CD4-positive, alpha-beta T cell treated with Interleukin-4 for 1 hour (primary cell): ENCODE measurements at places on chromosomes 13 and 19.

GRCh38 chr13:32914686-32915085 is 101.5 kb upstream of the KL start:
- DNase-seq: no peak

GRCh38 chr19:50449236-50449899 is 16.7 kb downstream of the MYBPC2 start:
- DNase-seq: no peak

DNA sequence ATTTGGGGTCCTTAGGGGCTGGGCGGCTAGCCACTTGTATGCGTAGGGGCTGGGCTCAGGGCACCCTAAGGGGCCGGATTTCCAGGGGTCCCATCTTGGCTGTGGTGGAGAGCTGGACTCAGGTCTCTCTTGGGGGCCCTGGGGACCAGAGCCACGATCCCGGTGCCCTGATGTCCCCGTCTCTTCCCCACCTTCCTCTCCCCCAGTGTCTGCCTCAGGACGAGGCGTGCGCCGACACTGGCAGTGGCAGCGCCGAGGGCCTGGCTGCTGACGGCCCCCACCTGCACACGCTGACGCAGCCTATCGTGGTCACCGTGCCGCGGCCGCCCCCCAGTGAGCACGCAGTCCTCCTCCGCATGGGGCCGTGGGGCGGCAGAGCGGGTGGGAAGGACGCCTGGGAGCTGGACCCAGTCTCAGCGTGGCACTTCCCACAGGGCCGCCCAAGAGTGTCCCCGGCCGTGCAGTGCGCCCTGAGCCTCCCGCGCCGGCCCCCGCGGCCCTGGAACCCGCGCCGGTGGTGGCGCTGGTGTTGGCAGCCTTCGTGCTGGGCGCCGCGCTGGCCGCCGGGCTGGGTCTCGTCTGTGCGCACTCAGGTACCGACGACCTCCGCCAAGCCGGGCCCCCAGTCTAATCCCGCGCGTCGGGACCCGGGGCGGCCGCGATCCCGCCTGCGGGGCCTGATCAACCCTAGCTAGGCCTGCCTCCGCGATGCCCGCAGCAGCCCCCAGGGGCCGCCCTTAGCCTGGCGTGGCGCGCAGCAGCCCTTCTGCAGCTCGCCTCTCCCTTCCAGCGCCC is 2.7 kb upstream of the SNAPC2 start:
- peak; percentile 61 for DNase-seq

DNA sequence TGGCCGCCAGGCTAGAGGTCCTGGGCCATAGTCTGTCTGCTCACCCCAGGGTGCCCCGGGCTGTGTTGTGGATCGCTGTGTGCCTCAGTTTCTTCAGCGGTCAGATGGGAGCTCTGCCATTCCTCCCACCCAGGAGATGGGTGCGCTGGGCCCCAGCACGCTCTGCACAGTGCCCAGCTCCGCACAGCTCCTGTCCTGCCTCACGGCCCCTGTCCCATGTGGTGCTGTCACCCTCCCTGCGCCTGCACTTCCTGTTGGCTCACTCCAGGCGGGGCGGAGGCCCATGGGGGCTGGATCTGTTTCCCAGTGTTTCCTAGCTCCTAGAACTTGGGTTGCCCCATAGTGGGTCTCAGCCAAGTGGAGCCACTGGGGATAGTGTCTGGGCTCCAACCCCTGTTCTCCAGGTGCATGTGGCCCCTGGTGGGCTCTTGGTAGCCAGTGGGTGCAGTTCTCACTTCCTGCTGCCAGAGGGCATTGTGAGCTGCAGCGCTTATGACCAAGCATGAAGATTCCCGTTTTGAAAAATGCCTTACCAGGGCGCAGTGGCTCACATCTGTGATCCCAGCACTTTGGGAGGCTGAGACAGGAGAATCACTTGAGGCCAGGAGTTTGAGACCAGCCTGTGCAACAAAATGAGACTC is 69.8 kb downstream of the KDM4B start:
- no peak for DNase-seq

DNA sequence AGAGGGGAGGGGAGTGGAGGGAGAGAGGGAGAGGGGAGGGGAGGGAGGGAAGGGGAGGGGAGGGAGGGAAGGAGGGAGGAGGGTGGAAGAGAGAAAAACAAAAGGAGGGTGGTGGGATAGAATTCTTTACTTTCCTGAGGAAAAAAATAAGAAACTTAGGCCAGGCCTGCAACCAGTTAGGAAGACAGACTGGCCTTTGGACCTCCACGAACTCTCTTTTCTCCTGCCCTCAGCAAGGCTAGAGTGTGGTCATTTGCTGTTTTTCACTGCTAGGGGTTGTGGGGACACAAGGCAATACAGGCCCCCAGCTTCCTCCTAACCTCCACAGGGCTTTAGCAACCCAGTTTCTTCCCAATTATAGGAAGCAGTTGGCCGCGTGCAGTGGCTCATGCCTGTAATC is 4.2 kb downstream of the CCDC8 start:
- DNase-seq: no peak

DNA sequence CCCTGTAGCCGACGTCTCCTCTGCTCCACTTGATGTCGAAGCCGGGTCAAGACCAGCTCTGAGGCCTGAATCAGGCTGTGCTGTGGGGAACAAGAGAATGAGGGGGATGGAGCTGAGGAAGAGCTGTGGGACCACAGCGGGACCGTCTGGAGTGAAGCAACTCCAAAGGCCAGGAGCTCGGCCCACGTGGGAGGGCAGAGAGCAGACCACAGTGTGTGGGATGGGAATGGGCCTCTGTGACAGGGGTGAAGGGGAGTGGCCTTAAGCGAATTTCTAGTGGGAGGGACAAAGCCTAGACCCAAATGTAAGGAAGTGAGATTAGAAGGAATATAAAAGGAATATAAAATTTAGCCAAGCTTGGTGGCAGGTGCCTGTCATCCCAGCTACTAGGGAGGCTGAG is 3.8 kb upstream of the SLC8A2 start:
- no peak for DNase-seq

DNA sequence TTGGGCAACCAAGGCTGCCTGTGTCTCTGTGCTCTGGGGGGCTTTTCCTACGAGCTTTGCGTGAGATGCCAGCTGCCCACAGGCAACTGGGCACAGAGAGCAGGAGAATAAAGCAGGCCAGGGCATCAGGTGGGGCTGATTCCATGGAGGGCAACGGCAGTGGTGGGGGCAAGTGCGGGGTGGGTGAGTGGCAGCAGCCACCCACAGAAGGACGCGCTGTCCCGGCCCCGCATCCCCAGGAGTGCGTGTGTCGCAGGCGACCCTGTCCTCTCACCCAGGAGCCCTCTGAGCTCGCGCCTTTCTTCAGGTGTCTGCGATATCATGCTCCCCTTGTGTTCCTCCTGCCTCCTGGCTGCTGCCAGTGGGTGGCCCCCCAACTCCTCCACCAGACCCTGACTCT is 67.4 kb downstream of the MCF2L start:
- no peak for DNase-seq

GRCh38 chr13:45200701-45201232 is at the start of gene KCTD4:
KCTD4 (minus strand) TSS chr13:45201045; CDS start chr13:45194567, 6,478 bp downstream.
- DNase-seq: no peak

DNA sequence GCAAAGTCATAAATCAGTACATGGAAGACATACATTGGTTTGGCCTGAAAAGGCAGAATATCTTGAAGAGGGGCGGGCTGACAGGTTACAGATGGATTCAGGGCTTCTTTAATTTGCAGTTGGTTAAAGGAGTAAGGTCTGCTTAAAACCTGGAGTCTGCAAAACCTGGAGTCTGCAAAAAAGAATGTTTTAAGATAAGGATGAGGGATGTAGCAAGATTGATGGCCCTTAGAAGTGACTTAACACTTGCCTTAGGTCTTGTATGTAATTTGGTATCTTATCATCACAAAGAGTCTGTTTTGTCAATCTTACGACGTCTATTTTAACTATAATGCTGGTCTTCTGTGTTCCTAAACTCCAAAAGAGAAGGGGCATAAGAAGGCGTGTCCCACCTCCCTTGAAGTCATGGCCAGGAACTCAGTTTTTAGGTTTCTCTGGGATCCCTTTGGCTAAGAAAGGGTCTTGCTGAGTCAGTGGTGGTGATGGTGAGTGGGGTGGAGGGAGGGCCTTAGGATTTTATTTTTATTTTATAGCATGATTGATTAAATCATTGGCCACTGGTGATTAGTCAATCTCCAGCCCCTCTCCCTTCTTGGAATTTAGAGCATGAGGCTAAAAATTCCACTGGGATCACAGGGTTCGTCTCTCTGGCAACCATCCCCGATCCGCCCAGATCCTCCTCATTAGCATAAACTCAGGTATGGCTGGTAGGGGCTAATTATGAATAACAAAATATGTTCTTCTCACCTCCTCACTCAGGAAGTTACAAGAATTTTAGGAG is 10.1 kb upstream of the HAS1 start:
- no peak for DNase-seq
